ENCODE measurements at places on chromosomes 12 and 14.

DNA sequence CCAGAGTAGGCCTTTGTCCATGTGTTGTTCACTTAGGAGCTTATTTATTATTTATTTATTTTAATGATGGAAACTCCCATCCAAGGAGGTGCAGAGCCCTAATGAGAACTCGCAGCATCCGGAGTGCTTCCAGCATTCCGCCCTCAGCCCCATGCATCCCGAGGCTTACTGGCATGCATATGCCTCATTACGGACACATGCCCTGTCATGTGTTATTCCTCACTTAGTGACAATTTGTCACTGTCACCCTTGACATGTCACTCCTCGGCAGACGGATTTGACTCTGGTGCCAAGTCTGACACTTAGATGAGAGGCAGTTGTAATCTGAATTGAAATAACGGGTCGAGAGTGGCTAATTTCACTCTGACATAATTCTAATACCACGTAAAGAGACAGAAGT is 132.8 kb downstream of the VRK1 start:
- DNase-seq, result no peak
- no peaks in the 10 kb centered on the region for H3K36me3 ChIP-seq
- H3K27me3 ChIP-seq, result no peaks in the 10 kb centered on the region

DNA sequence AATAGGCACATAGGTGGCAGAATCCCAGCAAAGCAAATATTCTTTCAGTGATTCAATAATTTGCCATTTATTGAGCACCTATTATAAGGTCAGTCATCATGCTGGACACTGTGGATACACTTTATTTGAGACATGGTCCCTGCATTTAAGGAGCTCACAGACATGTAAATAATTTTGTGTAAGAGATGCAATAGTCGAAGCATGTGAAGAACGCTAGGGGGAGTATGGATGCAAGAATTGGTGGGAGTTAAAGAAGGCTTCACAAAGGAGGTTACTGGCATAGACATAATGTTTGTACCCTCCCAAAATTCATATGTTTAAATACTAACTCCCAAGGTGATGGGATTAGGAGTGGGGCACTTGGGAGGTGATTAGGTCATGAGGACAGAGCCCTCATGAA is 260.6 kb upstream of the GARIN6 start:
- no peaks in the 10 kb centered on the region for H3K36me3 ChIP-seq
- DNase-seq, result peak; percentile 60
- H3K27me3 ChIP-seq, result no peaks in the 10 kb centered on the region
- H3K4me3 ChIP-seq, result no peak overlapping the region

DNA sequence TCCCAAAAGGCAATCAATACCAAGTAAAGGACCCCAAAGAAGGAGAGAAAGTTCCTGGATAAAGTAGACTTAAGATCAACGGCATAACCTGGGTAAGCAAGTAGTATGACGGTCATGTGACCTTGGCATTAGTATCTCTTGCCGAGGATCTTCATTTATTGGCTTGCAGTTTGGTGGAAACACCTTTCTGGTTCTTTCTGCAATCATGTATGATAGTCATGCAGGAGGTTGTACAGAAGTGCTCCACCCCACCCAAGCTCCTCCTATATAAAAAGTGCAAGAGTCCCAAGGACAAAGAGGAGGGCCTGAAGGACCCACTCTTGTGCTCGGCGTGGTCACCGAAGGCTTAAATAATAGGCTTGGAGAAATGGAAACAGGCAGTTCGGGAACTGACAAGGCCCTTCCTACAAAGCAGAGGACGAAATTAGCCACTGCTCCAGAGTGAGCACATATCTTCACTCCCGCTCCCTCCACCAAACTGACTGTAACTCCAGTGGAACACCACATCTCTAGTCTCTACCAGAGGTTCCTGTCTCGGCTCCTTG is 750 bp downstream of the CS start:
- DNase-seq, result no peak
- H3K36me3 ChIP-seq, result peaks cover 4% of the 10 kb centered on the region
- H3K4me3 ChIP-seq, result peak overlapping the region; percentile 85
- peak overlapping the region; percentile 68 for H3K27ac ChIP-seq

DNA sequence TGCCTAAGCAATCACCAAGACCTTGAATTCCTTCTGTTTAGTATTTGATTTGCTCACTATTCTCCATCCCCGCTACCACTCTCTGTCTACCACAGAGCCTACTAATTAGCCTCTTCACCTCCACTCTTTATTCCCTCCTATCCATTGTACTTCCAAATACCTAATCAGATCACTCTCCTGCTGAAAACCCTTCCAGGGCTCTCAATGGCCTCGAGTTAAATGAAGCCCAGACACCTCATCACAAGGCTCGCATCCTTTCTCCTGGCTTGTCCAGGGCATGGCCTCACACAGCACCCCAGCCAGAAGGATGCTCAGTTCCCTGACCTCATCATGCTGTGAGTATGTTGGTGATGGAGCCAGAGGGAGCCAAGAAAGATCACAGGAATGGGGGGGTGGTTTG is 71.4 kb upstream of the PRMT8 start:
- DNase-seq, result no peak
- no peak overlapping the region for H3K27ac ChIP-seq
- peaks cover 7% of the 10 kb centered on the region for H3K27me3 ChIP-seq
- no peaks in the 10 kb centered on the region for H3K36me3 ChIP-seq

- no peaks in the 10 kb centered on the region for H3K36me3 ChIP-seq
- H3K27me3 ChIP-seq, result no peaks in the 10 kb centered on the region
- no peak overlapping the region for H3K4me3 ChIP-seq
- no peak overlapping the region for H3K27ac ChIP-seq
- DNase-seq, result no peak
- no peaks in the 10 kb centered on the region for H3K4me1 ChIP-seq
Observed at GRCh38 chr12:49648712-49649003, 25.3 kb downstream of the PRPF40B start.

DNA sequence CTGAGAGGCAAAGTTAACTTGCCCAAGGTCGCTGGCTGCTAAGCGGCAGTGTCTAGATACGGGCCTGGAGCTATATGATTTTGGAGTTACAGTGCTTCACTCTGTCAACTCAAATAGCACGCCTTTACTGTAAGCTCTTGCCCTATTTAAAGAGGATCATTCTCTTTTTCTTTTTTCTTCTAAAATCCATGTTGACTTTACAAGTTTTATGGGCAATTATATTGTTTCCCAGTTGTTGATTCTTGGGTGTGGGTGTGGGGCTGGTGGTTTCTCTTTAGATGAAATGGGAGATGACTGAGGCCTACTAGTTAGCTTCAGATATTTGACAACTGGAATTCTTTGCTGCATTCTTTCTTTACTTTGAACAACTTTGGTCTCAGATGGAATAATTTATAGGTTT is 70.7 kb downstream of the C12orf75 start:
- no peaks in the 10 kb centered on the region for H3K4me1 ChIP-seq
- no peak overlapping the region for H3K4me3 ChIP-seq
- DNase-seq, result no peak
- no peak overlapping the region for H3K27ac ChIP-seq

DNA sequence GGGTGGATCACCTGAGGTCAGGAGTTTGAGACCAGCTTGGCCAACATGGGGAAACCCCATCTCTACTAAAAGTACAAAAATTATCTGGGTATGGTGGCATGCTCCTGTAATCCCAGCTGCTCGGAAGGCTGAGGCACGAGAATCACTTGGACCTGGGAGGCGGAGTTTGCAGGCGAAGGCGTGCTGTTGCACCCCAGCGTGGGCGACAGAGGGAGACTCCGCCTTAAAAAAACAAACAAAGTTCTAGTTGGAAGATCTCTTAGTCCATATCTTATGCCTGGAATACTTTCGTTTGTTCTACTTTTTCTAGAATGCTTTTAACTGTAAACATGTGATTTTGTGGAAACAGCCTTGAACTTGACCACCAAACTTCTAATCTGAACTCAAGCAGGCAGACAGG is 38.7 kb downstream of the PPHLN1 start:
- H3K27me3 ChIP-seq, result no peaks in the 10 kb centered on the region
- H3K4me1 ChIP-seq, result peaks cover 6% of the 10 kb centered on the region
- no peak overlapping the region for H3K27ac ChIP-seq

DNA sequence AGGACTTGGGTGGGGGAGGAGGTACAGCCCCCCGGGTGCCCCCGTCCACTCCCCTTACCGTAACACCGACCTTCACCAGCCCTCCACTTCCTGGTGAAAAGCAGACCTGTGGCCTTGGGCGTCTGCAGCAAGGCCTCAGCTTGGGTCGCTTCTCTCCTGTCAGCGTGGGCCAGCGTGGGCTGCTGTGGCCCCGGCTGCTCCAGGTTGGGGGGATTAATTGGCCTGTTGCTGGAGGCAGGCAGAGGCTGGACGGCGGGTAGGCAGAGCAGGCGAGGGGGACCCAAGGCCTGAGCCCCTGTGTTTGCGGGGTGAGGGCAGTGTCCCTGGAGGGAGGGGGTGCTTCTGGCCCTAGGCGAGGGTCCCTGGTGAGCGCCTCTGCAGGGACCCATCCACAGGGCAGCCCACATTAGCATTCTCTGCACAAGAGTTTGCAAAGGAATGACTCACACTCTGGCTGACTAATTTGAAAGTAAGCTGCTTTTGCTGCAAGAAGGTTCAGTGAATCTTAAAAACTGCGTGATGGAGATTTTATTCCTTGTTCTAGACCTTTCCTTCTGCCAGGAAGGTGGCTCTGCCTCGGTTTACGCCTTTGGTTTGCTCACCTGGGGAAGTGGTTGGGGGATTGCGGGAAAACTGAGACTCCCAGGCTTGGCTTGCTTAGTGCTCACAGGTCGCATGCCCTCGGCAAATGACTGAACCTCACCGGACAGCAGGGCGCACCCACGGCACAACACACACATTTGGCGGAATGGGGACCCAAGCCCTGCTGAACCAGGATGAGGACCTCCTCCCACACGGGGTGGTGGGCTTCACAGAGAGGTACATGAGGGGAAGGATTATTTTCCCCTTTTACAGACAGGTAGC is 37.9 kb upstream of the DLK1 start:
- peak; percentile 86 for DNase-seq
- H3K27ac ChIP-seq, result no peak overlapping the region
- no peaks in the 10 kb centered on the region for H3K36me3 ChIP-seq
- peak overlapping the region; percentile 26 for H3K4me3 ChIP-seq
- peaks cover 13% of the 10 kb centered on the region for H3K4me1 ChIP-seq
